Activated CD4-positive, CD25-positive, alpha-beta regulatory T cell treated with anti-CD3 and anti-CD28 coated beads, Interleukin-2, amount 50 U/mL, for 24 hours (primary cell): ENCODE measurements at places on chromosomes 5 and 9.
A peak's percentile ranks its signal among the peaks of the same experiment; 100 is the strongest.

- ATAC-seq, result no peak
Measured at GRCh38 chr5:62190173-62190572, 115.8 kb upstream of the KIF2A start.

- ATAC-seq, result no peak
Measured at GRCh38 chr5:146645342-146645741, 129.4 kb upstream of the GPR151 start.

DNA sequence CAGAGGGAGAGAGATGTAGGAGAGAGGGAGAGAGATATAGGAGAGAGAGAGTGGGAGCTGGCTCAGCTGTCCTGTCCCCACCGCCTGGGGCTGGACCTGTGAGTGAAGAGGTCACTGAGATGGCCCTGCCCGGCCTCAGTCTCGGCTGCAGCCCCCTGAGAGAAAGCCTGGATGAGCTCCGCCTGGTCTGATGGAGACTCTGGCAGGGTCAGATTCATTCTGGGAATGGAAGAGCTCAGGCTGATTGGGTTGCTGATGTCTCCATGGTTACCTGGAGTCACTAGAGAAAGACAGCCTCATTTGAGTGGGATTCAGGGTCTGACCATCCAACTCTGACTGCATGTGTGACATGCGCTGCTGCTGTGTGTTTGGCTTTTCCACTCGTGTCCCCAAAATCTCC is 27.1 kb upstream of the SEMA4D start:
- no peak for ATAC-seq

DNA sequence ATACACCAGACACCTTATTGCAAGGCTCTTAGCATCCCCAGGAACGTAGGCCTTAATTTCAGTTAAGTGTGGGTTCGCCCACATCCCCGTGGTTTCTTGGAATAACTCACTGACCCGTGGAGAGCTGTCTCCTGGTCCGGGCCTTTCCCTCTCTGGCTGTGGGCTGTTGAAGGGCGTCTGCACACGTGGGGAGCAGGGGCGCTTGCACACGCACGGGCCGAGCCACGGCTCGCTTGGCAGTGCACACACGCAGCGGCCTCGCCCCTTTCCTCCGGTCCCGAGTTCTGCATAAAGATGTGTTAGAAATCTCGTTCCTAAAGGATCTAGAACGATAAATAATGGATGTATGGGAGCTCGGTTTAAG is 141.9 kb downstream of the PBX3 start:
- no peak for ATAC-seq

- ATAC-seq, result peak; percentile 34
Measured at GRCh38 chr5:40655138-40655537, 24.6 kb upstream of the PTGER4 start.

- ATAC-seq, result no peak
Measured at GRCh38 chr5:74107899-74108298, 481.9 kb downstream of the ARHGEF28 start.

DNA sequence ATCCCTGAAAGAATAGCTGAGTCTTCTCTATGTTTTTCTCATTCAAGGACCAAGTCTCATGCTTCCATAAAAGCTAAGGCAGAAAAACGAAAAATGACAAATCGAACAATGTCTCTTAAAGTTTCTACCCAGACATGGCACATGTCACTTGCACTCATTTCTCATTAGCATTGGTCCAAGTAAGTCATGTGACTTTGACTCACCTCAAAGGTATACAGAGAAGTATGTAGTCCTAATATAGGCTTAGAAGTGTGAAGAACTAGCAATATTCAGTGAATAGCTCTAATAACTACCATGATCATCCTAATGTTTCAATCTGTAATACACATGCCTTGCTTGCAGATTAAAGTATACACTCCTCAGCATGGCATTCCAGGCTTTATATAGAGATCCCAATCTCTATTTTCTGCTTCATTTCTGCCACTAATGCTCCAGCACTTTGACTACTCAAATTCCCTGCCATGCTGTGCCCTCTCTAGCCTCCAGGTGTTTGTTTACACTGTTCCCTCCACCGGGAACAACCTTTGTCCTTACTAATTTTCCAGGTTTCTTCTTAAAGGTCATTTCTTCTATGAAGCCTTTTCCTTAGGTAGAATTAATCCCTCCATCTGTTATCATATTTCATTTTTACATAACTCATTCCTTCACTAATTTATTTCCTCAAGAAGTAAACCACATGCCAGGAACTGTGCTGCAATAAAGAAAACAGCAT is 98.9 kb downstream of the CEMIP2 start:
- no peak for ATAC-seq

DNA sequence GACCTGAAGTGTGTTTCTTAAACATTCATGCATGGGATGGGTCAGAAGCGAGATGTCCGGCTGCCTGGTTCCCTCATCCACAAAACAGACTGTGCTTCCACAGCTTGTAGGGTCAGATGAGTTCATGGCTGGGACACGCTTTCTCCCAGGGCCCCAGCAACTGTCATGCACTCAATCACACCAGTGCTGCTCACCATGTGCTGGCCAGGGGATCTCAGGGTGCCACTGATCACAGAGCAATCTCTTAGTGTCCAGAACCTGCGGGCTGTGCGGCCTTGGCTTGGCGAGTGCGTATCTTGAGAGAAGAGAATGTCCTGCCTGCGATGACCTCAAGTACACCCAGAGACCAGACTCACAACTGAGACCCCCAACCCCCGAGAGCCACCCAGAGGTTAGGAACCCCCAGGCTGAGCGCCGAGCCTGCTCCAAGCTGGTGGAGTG is 26.0 kb upstream of the FCN2 start:
- ATAC-seq, result no peak

DNA sequence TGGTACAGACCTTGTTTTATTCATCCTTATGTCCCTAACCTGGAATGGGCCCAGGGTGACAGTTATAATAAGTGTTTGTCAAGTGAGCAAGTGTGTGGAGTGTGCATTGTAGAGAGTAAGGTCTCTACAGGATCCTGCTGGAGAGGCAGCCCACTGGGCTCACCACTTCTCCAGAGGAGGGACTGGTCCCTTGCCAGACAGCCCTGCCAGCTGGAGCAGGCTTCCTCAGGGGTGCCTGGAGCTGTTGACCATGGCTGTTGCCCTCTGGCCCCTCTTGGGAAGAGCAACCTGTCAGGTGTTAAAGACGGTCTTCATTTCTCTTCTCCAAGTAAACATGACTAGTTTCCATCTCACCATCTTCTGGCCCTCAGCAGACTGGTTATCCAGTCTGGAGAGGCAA is 20.0 kb downstream of the IRF1 start:
- no peak for ATAC-seq

DNA sequence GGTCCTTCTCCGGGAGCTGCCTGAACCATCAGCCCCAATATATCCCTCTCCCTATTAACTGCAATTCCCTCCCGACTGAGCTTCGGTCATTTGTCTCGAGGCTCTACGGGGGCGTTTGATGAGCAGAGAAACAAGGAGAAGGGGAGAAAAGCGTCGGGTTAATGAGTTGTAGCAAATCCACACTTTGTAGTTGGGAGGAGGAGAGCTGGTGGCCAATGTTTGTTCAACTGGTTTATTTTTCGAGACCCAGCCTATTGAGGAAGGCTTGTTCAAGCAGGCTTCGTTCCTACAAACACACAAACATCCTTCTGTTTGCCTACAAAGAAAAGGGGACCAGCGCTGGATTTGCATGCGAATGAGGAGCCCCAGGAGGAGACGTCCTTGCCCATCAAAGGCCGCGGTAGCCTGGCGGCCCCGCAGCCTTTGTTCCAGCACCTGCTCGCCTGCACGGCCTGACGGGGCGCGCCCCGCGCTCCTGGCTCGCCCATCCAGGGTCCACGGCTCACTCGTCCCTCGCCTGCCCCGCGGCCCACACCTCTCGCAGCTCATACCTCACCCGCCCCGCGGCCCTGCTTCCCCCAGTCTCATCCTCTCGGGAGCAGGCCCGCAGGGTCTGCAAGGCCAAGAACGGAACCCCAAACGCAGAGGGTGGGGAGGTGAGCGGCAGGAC is 4.6 kb downstream of the FOXD1 start:
- no peak for ATAC-seq

- ATAC-seq, result no peak
Measured at GRCh38 chr5:111585291-111585690, 73.0 kb upstream of the STARD4 start.

GRCh38 chr5:89128906-89129625 is 246.1 kb upstream of the MEF2C start:
- ATAC-seq, result no peak

DNA sequence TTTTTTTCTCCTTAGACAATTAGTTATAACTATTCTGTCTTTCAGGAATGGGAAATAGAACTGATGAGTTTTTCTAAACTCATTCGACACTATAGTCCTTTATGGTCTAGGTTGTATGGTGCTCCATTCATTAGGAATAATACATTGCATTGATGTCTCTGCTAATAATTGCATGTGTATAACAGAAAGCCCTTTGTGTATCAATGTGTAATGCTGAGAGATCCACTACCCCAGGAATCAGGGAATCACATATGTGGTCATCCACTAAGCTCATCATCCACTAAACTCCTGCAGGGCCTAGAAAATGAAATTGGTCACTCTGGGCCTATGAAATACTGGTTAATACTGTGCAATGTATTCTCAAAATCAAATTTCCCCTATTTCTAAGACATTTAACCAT is 242.0 kb upstream of the CDH18 start:
- ATAC-seq, result no peak

GRCh38 chr5:172868924-172869591 is 35.0 kb downstream of the ERGIC1 start:
- ATAC-seq, result no peak

DNA sequence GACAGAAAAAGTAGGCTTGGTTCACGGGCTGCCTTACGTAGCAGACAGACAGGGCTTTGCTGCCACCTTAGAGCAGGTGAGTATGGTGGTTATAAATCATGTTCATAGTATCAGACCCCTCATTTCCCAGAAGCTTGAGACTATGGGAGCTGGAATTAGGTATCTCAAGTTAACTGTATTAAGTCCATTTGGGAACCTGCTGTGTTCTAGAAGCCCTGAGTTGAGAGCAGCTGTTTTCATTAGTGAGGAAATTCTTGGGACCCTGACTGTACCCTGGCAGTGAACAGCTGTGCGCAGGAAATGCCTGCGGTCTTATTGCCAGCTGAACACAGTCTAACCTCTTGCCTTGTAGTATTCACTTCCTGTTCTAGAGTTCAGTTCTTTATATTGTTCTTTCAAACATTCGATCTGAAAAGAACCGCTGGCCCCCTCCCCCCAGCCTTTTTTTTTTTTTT is 29.8 kb downstream of the UGCG start:
- ATAC-seq, result peak; percentile 98

DNA sequence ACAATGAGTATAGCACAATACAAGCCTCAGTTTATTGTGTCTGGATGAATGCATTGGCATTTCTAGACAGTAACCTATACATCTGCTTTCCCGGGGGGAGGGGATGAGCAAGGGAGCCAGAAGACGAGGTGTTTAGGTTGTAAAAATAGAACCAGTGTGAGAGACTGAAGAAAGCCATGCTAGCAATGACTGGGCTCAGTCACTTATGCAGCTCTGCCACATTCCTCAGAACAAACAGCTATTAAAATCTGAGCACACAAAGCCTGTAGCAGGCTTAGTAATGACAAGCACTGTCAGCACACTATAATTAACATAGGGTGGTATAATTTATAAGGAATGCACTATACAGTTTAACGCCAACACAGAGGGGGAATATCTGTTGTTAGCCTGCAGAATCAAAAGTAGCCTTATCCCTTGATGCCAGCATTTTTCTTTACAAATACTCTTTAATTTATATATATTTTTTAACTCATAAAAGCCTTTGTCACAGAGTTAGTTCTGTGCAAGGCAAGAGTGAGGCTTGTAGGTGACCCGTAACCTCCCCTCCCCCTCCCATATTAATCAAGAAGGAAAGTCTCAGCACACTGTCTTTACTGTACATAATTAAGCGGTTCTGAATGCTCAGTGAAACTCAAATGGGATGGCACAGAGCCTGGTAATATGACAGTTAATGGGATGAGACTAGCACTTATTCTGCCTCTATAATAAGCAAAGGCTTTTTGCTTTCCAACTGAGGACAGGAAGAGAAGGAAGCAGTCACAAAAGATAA is 295.4 kb downstream of the CSNK1G3 start:
- no peak for ATAC-seq

GRCh38 chr9:135400496-135400895 is 79.1 kb upstream of the PPP1R26 start:
- no peak for ATAC-seq

GRCh38 chr5:179780362-179780761 is 13.4 kb upstream of the LTC4S start:
- ATAC-seq, result no peak

DNA sequence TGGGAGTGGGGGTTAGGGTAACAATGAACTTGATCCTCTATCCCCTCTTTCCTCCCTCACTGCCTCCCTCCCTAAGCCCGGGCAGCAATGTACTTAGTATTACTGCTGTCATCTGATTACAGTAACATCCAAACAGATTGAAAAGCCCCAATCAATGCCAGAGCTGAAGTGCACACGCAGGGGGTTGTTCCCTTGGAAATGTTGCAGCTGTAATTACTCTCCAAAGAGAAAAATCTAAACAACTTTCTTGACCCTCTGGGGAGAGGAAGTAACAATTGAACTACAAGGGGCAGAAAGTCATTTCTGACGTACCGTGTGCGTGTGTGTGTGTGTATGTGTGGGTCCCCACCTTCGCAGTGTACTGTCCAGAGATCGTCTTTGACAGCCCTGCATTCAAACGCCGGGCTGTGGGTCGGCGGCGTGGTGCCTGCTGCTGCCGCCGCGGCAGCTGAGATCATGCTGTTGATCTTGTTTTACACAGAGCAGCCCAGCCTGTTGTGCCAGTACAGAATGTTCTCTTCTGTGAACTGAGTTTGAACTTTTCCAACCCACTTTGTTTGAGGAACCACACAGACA is 66.0 kb upstream of the KLF9 start:
- no peak for ATAC-seq

- ATAC-seq, result no peak
Measured at GRCh38 chr5:116738239-116738614, 163.6 kb upstream of the SEMA6A start.

DNA sequence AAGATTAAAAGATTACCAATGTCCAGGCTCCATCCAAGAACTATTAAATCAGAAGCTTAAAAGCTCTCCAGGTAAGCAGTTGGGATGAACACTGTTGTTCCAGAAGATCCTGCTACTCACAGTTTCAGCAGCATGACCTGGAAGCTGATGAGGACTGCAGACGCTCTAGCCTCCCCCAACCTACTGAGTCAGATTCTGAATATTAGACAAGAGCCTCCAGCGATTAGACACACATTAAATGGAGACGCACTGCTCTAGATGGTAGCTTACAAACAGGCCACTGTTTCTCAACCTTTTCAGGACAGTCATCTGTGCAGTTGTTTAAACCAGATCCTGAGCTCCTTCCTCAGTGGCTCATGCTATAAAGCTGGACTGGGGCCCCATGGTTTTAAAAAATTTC is 54.3 kb downstream of the MTMR12 start:
- no peak for ATAC-seq

- no peak for ATAC-seq
Measured at GRCh38 chr5:167888393-167888792, 403.1 kb upstream of the WWC1 start.
